ENCODE measurements at places on chromosomes 7 and 10. TPM values are rescaled to one million over a fixed set of nuclear protein-coding genes. Genes with fewer than 3 reads are reported as not detected.

Gene SGCE
- 0.45 TPM for total RNA-seq

Gene FOXK1
- 47.9 TPM for total RNA-seq

Gene HERC4
- total RNA-seq = 16.5 TPM

Gene TMEM184A
- total RNA-seq = 0.11 TPM

Gene ARMC3
- not detected for total RNA-seq

Gene FERD3L
- total RNA-seq = not detected

Gene LRRN3
- 39.2 TPM for total RNA-seq

Gene SYT15
- 0.46 TPM for total RNA-seq

DNA sequence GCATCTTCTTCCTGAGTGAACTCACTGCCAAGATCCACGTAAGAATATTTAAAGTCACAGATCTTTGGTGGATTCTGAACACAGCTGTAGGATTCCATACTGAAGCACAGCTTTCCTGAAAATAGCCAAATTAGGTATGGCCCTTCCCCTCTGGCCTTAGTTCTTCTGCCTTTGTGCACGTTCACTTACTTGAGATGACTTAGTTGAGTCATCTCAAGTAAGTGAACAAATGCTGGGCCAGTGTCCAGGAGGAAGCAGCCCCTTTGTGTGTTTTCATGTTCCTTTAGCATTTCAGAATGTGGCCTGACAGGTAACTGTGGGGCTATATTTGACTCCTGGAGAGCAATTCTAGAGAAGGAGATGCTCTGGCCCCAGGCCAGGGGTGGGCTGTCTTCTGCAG is 51.5 kb downstream of the CCNY start:
- DNase-seq = no peak

- no peak for DNase-seq
These were observed 8.0 kb downstream of the OR9A2 start for GRCh38 chr7:143018931-143019330.

DNA sequence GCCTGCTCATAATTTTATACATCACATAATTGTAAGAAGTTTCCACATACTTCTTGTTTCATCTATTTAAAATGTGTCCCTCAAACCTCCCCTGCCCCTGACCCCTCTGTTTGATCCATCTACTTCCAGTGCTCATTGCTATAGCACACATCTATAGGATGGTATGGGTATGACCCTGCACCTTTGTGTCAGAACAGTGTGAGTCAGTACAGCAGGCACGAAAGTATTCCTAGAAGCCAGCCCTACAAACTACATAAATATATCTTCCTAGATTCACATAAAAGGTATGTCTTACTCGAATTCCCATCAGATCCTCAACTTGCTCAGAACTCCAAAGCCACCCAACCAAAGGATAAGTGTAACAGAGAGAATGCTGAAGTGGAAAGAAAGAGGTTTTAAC is 25.7 kb upstream of the ING3 start:
- DNase-seq = no peak

DNA sequence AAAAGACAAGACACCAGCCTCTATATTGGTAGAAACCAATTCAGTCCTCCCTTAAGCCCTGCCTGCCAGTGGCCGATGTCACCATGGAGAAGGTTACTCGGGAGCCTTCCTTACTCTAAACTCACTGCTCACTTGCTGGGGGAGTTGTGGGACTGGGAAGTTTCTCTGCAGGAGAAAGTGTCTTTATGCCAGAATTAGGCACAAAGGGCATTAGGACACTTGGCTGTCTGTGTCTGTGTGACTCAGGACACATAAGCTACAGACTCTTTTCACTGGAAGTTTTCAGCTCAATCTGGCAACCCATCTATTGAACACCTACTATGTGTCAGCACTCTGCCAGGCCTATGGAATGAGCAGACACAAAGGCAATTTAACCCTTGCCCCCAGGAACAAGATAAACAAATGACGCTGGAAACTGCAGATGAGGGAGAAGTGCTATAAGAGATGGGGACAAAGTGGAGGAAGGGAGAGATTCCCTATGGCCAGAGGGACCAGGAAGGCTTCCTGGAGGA is 49.5 kb upstream of the CACUL1 start:
- no peak for DNase-seq

DNA sequence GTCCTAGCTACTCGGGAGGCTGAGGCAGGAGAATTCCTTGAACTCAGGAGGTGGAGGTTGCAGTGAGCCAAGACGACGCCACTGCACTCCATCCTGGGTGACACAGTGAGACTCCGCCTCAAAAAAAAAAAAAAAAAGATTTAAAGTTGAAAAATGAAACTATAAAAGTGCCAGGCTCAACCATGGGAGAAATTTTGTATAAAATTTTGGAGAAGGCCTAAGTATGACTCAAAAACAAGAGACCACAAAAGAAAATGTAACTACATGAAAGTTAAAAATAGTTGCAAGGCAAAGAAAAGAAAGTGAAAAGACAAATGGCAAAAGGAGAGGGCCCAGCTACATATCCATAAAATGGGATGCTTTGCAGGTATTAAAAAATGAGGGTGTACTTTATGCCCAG is 104.1 kb downstream of the ARHGAP22 start:
- no peak for DNase-seq

DNA sequence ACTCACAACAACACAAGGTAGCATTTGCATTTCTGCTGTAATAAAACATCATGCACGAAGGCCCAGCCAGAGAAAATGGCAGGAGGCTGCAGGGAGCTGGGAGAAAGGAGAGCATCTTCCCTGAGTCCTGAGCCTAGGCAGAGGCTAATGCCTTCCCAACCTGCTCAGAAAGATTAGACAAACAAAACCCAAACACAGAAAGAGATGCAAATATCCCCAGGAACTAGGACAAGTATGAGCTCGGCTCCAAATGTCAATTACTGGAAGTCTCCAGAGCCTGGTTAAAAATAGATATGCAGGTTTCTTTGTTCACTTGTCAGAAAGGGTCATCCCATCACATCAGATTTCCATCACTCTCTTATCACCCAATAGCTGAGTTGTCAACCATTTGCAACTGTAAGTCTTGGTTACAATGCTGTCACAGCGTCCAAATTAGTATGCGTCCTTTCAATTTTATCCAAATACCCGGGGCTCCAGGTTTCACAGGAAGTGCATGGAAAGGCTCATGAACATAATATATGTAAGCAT is 316.5 kb upstream of the CELF2 start:
- DNase-seq = no peak
